Right atrium auricular region (tissue), 2 donors: ENCODE measurements at places on chromosomes 1 and 21.

DNA sequence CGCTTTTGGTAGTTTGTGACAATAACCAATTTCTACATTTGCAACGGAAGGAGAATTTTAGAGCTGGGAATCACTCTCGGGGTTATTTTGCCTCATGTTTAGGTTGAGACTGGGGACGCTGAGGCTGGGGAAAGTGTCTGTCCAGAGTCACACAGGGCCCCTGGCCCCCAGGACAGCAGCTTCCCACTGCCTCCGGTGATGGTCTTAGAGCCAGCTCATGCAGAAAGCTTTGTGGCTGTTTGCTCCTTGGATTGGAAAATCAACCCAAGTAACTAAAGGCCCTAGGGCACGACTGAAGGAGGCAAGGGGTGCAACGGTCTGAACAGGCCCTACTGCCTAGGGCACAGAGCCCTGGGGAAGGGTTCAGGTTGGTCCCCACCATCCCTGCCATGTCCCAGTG is 72.0 kb downstream of the NID1 start:
- DNase-seq: peak; percentile 50

- no peak for DNase-seq
Observed at GRCh38 chr1:60920561-60920960, 161.8 kb upstream of the NFIA start.

DNA sequence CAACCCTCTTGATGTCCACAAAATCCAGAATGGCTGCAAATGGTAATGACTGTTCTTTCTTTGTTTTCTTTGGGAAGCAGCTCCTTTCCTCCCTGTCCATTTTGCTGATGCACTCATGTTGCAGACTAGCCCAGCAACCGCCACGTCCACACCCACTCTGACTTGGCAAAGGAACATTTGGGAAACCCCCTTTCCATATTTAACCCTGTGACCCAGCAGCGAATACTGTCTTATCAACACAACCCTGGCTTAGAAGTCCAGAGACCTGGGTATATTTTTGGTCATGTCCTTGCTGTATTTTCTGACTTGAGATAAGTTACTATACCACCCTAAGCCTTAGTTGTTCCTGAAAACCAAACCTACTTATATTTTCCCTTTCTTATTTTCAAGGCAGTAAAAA is 18.1 kb upstream of the SHE start:
- DNase-seq: no peak

DNA sequence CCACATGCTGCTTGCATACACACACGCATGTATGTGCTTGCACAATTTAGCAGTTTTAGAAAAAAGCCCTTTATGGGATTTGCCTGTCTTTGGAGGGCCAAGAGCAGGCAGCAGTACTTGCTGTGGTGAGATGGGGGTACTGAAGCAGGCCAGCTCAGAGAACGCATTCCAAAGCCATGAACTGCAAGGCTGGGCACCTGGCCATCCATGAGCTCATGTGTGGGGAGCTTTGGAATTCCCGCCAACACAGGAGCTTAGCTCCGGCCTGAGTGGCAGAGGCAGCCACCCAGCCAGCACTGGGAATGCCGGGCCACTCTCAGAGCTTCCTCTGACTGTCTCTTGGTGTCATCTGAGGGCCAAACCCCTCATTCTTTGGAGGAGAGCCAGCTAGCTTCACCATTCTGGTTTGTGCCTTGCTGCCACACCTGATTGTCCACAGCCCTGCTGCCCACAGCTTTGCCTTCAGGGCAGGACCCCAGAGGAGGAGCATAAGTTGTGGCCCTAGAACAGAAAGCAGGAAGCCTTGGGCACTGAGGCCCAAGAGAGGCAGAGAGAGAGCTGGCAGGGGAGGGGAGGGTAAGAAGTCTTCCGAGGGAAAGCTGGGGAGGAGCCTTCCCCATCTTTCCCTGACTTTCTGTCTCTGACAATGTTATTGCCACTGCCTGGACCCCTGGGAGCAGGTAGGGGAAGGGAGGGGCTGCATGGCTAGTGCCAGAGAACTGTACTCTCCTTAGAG is 92.1 kb upstream of the POU3F1 start:
- DNase-seq: peak; percentile 84

DNA sequence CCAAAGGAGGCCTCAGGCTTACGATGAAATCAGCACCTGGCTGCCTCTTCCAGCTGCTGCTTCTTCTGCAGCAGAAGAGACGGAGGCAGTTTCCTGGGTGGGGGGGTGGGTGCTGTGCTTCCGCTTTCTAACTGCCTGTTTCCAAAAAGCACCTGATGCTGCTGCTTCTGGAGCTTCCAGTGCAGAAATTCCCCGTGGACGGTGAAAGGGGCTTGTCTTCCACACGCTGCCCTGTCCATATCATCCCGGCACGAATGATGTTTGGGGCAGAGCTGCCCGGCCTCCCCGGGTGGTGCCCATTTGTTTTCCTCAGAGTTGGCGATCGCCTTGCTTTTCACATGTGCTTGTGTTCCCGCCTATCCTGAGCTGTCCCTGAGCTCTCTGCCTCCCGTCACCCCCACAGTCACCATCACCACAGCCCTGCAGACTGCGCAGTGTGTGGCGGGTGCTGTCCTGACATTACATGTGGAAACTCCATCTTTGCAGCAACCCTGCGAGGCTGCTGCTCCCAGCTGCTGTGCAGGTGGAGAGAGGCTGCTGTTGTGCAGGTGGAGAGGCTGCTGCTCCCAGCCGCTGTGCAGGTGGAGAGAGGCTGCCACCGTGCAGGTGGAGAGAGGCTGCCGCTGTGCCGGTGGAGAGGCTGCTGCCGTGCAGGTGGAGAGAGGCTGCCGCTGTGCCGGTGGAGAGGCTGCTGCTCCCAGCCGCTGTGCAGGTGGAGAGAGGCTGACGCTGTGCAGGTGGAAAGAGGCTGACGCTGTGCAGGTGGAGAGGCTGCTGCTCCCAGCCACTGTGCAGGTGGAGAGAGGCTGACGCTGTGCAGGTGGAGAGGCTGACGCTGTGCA is 1.8 kb downstream of the TTLL10 start:
- DNase-seq: no peak

GRCh38 chr1:177926201-177926600 is 43.7 kb downstream of the SEC16B start:
- DNase-seq: no peak

GRCh38 chr1:167501515-167502191 is 16.7 kb downstream of the CD247 start:
- DNase-seq: peak; percentile 26

DNA sequence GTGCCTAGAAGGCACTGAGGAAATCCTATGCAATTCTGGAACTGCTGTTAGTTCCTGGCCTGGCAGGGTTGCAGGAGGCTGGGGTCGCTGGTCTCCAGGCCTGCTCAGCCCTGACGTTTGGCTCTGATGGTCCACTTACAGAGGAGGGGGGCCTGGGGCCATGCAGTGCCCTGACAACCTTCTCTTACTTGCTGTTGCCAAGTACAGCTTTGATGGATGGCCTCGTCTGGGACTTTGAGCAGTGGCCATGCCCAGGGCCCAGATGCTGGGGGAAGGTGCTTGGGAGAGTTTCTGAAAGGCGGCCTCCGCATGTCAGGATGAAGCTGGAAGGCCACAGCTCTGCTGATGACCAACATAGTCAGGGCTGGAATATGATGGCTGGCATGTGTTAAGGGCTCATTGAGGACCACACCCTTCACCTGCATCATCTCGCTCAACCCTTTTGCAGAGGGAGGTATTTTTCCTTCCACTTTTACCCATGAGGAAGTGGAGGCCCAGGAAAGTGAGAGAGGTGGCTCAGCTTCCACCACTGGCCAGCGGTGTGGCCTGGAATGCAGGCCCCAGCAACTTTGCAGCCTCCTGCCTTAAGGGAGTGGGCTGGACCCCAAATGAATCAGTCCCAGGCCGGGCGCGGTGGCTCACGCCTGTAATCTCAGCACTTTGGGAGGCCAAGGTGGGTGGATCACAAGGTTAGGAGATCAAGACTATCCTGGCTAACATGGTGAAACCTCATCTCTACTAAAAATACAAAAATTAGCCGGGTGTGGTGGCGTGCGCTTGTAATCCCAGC is 34.7 kb upstream of the LRRC3 start:
- no peak for DNase-seq

DNA sequence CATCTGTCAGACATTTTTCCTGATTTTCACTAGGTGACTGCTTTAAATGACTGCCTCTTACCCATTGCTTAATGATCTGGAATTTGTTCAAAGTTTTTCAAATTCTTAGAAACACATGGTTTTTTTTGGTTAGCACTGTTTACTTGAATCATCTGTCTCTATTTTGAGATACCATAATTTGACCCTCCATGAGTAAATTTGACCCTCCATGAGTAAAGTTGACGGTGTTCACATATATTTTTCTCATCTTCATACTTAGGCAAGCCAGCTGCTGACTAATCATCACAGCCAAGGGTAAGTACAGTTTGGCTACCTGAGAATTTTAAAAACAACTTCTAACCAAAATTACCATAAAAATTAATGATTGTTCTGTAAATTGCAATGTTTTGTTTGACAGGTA is 586.5 kb downstream of the PTBP2 start:
- DNase-seq: no peak

- DNase-seq: no peak
Observed at GRCh38 chr1:229597877-229598276, 28.0 kb downstream of the TAF5L start.

GRCh38 chr1:98296681-98297080 is 364.8 kb upstream of the SNX7 start:
- no peak for DNase-seq

DNA sequence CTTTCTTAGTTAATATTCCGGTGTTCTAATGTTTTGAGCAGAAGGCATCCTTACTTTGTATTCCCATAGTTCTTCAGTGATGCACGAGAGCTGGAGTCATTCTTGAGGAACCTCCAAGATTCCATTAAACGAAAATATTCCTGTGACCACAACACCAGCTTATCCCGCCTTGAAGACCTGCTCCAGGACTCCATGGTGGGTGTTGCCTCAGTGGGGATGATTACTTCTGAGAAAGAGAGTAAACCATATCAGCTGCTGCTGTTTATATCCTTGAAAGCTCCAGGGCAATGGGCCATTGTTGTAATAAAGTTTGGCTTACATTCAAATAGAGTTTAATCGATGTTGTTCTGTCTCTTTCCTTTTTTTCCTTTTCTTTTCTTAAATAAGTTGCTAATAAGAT is 93.1 kb downstream of the MACF1 start:
- DNase-seq: no peak

DNA sequence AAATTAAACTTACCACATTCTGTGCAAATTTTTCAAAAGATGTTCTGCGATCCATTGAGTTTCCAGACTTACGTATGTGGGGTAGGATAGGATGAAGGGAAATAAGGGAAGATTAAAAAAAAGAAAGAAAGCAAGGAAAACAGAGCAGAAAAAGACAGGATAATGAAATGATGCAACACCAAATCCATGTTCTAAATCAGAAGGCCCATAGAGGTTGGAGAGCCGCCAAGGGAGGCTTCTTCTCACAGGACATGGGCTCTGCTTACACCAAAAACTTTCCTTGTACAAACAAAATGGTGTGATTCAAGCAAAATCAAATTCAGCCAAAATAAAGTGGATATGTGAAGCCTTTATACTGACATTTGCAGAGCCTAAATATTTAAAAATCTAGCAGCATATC is 189.5 kb upstream of the GREM2 start:
- DNase-seq: no peak

DNA sequence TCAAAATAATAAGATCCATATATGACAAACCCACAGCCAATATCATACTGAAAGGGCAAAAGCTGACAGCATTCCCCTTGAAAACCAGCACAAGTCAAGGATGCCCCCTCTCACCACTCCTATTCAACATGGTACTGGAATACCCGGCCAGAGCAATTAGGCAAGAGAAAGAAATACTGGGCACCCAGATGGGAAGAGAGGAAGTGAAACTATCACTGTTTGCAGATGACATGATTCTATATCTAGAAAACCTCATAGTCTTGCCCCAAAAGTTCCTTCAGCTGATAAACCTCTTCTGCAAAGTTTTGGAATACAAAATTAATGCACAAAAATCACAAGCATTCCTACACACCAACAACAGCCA is 442.7 kb downstream of the PTBP2 start:
- DNase-seq: no peak

DNA sequence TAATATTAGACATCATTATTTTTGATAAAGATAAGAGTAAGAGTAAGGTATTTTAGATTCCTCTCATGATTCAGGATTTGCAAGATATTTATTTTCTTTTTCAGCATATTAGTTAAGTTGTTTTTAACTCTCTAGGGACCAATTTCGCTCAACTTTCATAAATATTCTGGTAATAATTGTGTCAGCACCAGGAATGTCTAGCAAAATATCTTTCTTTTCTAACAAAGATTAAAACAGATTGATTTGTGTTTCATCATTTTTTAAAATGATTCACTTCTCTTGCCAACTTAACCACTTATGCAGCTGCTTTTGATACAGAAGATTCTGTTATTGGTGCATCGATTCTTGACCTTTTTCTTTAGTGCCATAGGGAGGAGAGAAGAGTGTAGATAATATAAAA is 172.8 kb upstream of the PTGFR start:
- no peak for DNase-seq

DNA sequence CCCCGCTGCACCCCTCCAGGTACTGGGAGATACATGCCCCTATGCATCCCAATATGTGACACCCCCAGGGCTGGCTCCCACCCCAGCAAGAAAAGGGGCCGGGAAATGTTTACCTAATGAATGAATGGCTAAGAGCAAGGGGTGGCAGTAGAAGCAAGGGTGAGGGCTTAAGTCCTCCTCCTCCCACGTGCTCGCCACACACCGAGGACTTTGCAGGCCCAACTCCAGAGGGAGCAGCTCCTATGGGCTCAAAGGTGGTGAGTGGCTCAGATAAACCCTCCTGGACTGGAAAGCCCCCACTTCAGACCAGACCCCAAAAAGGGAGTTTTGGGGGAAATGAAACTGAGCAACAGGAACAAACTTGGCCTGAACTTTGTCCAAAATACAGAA is 11.4 kb downstream of the SLC45A3 start:
- DNase-seq: no peak

DNA sequence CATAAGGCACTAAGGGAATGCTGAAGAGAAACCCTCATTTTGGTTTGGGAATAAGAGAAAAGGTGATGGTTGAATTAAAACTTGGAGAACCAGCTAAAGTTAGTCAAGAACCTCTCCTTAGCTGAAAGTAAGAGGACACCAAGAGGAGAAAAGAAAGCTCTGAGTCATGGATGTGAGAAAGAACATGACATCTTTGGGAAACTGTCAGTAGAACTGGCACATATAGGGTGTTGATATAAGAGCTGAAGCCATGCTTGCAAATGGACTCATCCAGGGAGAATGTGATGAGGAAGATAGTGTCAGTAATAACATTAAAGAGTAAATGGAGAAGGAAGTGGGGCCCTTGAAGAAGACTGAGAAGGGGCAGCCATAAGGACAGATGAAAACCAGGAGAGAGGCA is 54.3 kb downstream of the LRRC8C start:
- DNase-seq: no peak

GRCh38 chr1:243748706-243749283 is 101.2 kb downstream of the AKT3 start:
- DNase-seq: no peak

- DNase-seq: no peak
Observed at GRCh38 chr1:44681905-44682882, 7.7 kb downstream of the ARMH1 start.

- DNase-seq: peak; percentile 18
Observed at GRCh38 chr1:4086921-4087320, 186.8 kb upstream of the C1orf174 start.

DNA sequence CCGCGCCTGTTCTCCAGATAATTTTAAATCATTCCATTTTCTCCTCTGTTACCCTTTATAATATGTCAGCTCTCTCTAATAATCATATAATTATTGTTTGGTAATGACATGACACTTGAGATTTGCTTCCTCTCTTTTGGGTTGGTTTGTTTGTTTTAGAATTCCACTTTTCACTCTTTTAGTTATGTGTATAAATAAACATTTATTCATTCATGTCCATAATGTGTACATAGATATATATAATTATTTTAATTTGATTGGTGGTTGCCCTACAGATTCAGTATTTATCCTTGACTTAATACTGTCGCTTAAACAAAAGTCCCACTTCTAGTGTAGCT is 93.4 kb upstream of the FMN2 start:
- DNase-seq: no peak
